Natural killer cell treated with Interleukin-12 subunit alpha and Interleukin-12 subunit beta and Interleukin-15 and Interleukin-18, amount 100 ng/mL, for 72 hours (primary cell): ENCODE measurements at places on chromosomes 4 and X. TPM values are rescaled to one million over a fixed set of nuclear protein-coding genes. Genes with fewer than 3 reads are reported as not detected.

Gene SPIN2A
- 0.50 TPM for total RNA-seq

Gene CSAG3
- not detected for total RNA-seq

Gene GASK1B
- not detected for total RNA-seq

Gene UGT2B15
- not detected for total RNA-seq

Gene SASH3
- 317 TPM for total RNA-seq

Gene PHOX2B
- not detected for total RNA-seq

Gene SCARB2
- 9.9 TPM for total RNA-seq

Gene SLC6A14
- not detected for total RNA-seq

Gene CPLX1
- not detected for total RNA-seq

Gene HELT
- not detected for total RNA-seq

Gene CT45A2
- total RNA-seq = not detected

Gene PLP1
- not detected for total RNA-seq

Gene CXCR3
- total RNA-seq = 14.8 TPM

Gene GDPD2
- total RNA-seq = 0.81 TPM

Gene CSAG2
- total RNA-seq = not detected

Gene BCLAF3
- 7.6 TPM for total RNA-seq

Gene MSANTD1
- 1.8 TPM for total RNA-seq

Gene PRDM8
- total RNA-seq = 12.3 TPM
